ENCODE measurements at places on chromosomes 3 and 15.

GRCh38 chr3:58072763-58073130, 64.5 kb downstream of the FLNB start:
- no peak for DNase-seq

GRCh38 chr3:159187232-159187631, 385.4 kb downstream of the MFSD1 start:
- DNase-seq = no peak

DNA sequence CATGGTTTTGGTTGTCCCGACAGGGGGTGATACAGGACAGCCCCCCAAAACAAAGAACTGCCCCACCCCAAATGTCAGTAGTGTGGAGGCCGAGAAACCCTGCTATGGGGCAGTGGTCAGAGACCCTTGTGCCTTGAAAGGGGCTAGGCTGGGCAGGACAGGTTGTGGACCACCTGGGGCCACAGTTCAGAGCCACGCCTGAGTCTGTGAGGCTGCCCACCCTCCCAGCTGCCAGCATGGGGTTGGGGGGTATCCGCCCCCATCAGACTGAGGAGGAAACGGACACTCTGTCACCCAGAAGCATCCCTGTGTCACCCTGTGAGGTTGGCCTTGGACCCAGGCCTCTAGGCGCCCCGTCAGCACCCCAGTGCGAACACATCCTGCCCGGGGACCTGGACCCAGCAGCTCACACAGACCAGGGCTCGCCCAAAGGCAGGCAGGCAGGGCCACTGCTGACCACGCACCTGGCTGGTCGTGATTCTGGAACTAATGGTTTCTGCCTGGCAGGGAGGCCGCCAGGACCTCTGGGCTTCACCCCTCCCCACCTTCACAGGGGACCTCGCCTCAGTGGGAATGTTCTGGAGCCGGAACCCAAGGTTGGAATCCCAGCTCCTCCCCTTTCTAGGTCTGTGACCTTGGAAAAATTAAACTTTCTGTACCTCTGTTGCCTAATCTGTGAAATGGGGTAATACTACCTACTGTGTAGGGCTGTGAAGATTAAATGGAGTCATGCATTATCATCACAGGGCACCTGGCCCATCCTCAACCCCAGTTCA, 1.4 kb downstream of the SLC41A3 start:
- DNase-seq = no peak

DNA sequence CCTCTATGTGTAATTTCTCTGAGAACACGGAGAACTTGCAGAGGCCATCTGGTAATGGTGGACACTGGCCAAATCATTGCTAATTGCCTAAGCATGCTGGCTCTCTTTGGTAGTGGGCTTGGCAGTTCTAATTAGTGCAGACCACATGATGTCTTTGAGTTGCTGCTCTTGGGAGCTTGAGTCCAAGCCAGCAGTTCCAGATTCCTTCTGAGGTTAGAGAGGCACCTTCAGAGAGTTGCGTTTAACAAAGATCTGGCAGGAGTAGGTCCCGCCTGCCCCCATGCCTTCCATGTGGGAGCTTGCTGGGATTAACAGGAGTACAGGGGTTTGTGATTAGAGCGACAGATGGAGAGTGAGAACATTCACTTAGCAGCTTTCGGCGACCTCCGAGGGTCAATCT, 449.0 kb upstream of the LMCD1 start:
- DNase-seq = peak; percentile 94

GRCh38 chr15:36484038-36484778, 95.2 kb upstream of the CDIN1 start:
- no peak for DNase-seq

DNA sequence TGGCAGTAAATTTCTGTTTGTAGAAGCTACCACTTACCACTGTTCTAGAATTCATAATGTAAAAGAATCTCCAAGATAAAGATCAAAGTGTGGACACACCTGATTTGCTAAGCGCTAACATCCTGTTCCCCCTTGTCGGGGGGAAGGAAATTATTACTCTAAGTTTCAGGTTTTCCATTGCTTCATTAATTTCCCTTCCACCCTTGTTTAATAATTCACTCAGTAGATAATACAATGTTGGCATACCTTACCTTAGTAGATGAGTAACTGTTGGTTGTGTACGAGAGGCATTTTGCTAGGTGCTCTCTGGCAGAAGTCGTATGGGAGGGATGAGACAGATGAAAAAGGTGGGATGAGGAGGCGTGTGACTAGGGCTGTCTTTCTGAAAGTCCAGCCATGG, 641.2 kb upstream of the ARRDC4 start:
- no peak for DNase-seq

DNA sequence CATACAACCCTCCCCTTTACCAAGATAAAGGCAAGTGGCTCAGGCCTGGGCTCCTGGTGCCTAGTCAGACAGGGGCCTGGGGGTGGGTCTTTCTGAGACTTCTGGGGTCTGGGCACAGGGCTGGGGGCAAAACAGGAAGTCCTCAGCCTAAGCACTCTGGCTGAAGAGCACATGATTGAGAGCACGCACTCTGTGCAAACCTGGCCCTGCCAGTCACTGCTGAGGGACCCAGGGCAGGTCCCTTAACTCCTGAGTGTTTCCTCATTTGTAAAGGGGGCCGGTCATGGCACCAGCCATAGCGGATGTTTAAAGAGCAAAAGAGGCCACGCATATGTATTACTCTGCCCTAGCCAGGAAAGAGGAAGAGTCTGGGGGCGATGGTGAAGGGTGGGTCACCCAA, 16.0 kb downstream of the TKT start:
- DNase-seq = no peak

DNA sequence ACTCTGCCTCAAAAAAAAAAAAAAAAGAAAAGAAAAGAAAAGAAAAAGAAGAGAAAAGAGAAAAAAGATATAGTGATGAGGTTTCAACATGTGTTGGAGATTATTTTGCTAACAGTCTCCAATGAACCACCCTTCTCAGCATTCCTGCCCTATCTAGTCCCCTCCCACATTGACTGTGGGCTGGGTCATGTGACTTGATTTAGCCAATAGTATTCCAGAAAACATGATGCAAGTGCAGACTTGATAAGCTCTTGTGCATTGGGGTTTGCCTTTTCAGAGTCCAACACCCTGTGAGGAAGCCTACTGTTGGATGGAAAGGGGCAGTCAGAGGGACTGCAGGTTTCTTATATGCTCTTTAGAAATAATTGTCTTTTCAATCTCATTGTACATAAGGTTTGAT, 37.8 kb upstream of the MED12L start:
- no peak for DNase-seq

DNA sequence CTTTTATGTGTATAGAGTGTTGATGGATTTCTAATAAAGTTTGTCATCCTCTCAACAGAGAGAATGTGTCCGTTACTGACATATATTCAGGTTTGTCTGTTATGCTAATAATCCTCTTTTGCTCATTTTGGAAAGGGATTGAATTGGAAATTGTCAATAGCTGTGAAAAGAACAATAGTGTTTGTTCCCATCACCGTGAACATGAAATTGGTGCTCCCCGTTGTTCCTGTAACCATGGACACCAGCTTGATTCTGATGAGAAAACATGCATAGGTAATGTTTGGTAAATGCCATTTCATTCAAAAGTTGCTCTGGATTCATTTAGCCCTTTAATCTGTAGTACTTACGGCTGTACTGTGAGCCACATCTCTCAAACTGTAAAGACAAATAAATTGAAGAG, 707.0 kb upstream of the GOLIM4 start:
- no peak for DNase-seq

GRCh38 chr3:126852511-126852910, 130.4 kb upstream of the PLXNA1 start:
- no peak for DNase-seq

- DNase-seq = no peak
These were observed 5.7 kb downstream of the GRM2 start for GRCh38 chr3:51712511-51712931.

GRCh38 chr15:32833379-32833821, 115.6 kb downstream of the GREM1 start:
- DNase-seq = no peak

GRCh38 chr15:74928771-74929198, 9.1 kb downstream of the COX5A start:
- DNase-seq = no peak

DNA sequence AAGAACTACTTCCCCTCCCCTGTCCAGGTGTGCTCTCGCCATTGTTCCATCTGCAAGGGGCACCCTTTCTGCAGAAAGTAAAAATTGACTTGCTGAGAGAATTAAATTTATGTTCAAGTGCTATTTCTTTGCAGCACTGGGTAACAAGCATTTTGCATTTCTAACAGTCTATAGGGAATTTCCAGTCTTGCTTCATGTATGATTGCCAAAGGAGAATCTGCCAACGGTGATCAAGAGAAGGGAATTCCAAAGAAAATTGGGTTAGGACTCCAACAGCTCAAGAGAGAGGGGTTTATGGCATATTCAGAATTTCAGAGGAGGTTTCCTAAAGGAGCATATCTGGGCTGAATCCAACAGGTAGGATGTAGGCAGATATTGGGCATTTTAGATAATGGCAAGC, 136.7 kb upstream of the WNT5A start:
- DNase-seq = no peak

- no peak for DNase-seq
These were observed 32.9 kb downstream of the ZBTB11 start for GRCh38 chr3:101643861-101644613.

GRCh38 chr15:31934821-31935220, 95.5 kb upstream of the CHRNA7 start:
- DNase-seq = no peak

GRCh38 chr3:113329757-113330156, 111.5 kb downstream of the CFAP44 start:
- no peak for DNase-seq

DNA sequence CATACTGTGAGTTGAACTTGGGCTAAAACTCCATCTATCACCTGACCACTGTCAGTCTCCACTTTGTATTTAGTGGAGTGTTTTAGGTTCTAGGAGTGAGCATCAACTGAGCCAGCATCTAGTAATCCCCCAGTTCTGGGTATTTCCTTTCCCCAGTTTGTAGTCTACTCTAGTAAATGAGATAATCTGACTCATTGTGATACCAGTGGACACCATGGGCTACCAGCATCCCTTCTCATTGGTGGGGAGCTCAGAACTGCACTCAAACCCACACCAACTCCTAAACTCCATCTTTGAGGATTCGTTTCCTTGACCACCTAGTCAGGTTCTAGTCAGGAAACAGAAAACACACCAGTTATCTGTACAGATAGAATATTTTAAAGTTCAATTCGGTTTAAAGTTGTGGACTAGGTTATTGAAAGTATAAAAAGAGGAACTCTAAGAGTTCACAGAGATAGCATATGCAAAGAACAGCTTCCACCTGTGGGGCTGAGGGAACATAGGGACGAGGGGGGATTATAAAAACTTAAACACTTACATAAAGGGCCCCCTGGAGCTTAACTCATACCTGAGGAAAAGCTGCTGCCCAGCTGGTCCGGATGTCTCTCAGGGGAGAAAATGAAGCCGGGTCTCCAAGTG, 36.0 kb downstream of the LEO1 start:
- peak; percentile 44 for DNase-seq

DNA sequence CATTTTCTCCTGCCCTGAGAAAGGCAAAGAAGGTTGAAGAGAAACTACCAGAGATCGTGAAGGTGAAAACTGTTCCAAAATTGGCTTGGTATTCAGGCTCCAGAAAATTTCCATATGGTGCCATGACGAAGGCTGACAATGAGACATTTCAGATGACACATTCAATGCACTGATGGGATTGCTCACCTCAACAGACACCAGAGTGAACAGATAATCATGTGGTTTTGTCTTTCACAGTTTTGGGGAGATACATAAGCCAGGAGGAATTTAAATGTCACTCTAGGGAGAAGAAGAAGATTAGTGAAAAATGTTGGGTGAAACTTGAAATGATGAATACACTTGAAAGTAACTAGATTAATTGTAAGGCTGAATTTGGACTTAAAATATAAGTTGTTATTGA, 339.7 kb upstream of the EPHA3 start:
- no peak for DNase-seq
